ENCODE measurements at places on chromosomes 7 and 10.

GRCh38 chr7:110347081-110347480, 743.8 kb upstream of the LRRN3 start:
- H3K4me1 ChIP-seq, result no peaks in the 10 kb centered on the region
- no peak overlapping the region for H3K27ac ChIP-seq
- no peak overlapping the region for H3K4me3 ChIP-seq
- no peaks in the 10 kb centered on the region for H3K27me3 ChIP-seq

- no peaks in the 10 kb centered on the region for H3K36me3 ChIP-seq
- no peak for DNase-seq
- peak overlapping the region; percentile 14 for H3K4me3 ChIP-seq
- H3K27ac ChIP-seq, result no peak overlapping the region
- no peaks in the 10 kb centered on the region for H3K27me3 ChIP-seq
These were observed 832 bp downstream of the XRCC2 start for GRCh38 chr7:152674860-152675758.

DNA sequence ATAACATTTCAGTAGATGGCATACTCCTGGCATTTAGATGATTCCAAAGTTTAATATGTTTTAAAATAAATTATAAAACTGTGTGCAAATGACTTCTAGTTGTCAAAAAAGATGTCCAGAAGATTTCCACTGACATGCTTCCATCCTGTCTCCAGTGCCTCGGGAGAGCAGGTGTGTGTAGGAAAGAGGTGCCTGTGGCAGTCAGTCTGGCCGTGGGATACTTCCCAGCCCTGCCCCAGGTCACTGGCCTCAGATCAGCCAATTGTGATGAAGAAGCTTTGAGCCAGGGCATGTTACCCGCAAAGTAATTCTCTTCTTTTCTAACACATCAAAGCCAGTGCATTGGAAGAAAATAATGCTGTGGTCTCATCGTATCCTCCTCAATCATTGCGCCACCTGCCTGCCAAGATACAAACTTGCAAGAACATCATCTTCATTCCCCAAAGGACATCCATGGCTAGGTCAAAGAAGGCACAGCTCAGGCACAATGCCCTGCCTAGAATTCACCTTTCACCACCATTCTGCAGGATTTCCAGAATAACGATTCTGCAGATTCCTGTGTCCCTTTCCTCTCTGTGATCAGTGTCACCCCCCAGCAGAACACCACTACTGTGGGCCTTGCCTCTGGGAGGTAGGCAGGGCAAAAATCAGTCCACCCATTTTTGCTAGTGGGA, 6.3 kb upstream of the KCNMA1 start:
- no peak overlapping the region for H3K27ac ChIP-seq
- no peak overlapping the region for H3K4me3 ChIP-seq
- no peaks in the 10 kb centered on the region for H3K36me3 ChIP-seq
- H3K27me3 ChIP-seq, result peaks cover 10% of the 10 kb centered on the region

DNA sequence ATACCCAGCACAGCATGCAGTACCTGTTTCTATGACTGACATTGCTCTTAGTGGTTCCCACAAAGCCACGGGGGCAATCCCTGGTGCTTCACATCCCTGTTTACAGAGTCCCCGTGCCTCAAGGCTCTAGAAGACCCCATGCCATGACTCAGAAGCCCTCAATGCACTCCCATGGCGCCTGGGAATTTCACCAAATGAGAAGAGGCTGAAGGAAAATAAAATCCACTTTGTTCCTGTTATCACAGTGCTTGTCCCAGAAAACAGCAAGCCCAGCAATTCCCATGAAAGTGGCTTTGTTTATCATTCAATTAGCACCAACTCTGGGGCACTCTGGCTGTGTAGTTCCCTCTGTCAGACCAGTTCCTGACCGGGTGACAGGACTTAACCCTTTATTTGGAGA, 268.3 kb downstream of the TNS3 start:
- H3K4me3 ChIP-seq, result no peak overlapping the region
- no peak for DNase-seq
- H3K27me3 ChIP-seq, result peaks cover 1% of the 10 kb centered on the region

- H3K27me3 ChIP-seq, result no peaks in the 10 kb centered on the region
- H3K27ac ChIP-seq, result no peak overlapping the region
- no peaks in the 10 kb centered on the region for H3K4me1 ChIP-seq
- H3K4me3 ChIP-seq, result no peak overlapping the region
- DNase-seq, result no peak
These were observed 215.2 kb downstream of the HTR7 start for GRCh38 chr10:90642650-90643049.

GRCh38 chr7:27168265-27168947, 3.1 kb upstream of the HOXA9 start:
- no peaks in the 10 kb centered on the region for H3K36me3 ChIP-seq
- peaks cover 25% of the 10 kb centered on the region for H3K27me3 ChIP-seq
- H3K4me1 ChIP-seq, result peaks cover 9% of the 10 kb centered on the region
- H3K27ac ChIP-seq, result peak overlapping the region; percentile 84

DNA sequence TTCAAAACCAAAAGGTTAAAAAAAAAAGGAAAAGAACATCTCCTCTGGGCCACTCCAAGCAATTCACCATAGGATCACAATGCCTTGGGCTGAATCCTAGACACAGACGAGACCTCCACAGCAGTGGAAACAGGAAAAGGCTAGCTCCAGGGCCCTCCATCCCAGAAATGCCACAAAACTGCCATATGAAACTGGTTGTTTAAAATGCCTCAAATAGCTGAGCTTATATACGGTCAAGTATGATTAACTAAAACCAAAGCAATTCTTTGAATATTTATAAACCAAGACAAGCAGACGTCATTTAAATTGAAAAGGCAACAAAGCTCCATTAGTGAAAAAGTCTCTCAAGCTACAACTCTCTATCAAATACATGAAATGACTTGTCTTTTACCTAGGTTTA, 63.1 kb downstream of the DOCK4 start:
- H3K27ac ChIP-seq, result no peak overlapping the region
- no peak for DNase-seq
- H3K27me3 ChIP-seq, result peaks cover 5% of the 10 kb centered on the region
- peaks cover 2% of the 10 kb centered on the region for H3K36me3 ChIP-seq
- H3K4me3 ChIP-seq, result no peak overlapping the region

GRCh38 chr10:19954601-19955000, 138.4 kb downstream of the PLXDC2 start:
- no peaks in the 10 kb centered on the region for H3K27me3 ChIP-seq
- DNase-seq, result no peak
- no peak overlapping the region for H3K4me3 ChIP-seq
- no peaks in the 10 kb centered on the region for H3K36me3 ChIP-seq
- H3K4me1 ChIP-seq, result no peaks in the 10 kb centered on the region
- H3K27ac ChIP-seq, result no peak overlapping the region

DNA sequence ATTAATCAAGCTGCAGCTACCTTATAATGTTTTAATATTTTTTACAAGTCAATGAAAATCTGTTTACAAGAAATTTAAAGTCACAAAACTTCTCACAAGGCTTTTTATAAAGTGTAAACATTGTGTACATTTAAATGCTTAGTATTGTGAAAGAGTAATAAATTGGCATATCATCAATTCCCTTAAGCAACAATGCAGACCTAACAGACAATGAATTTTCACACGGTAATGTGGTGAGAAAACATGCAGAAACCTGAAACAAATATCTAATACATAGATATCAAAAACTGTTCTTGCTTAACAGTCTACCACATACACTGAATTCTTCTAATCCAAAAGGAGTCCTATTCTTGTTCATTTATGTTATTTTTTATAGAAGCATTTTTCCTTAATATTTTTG, 220.7 kb downstream of the CRPPA start:
- no peaks in the 10 kb centered on the region for H3K27me3 ChIP-seq
- peaks cover 2% of the 10 kb centered on the region for H3K4me1 ChIP-seq
- DNase-seq, result no peak
- no peak overlapping the region for H3K27ac ChIP-seq
- H3K36me3 ChIP-seq, result no peaks in the 10 kb centered on the region

DNA sequence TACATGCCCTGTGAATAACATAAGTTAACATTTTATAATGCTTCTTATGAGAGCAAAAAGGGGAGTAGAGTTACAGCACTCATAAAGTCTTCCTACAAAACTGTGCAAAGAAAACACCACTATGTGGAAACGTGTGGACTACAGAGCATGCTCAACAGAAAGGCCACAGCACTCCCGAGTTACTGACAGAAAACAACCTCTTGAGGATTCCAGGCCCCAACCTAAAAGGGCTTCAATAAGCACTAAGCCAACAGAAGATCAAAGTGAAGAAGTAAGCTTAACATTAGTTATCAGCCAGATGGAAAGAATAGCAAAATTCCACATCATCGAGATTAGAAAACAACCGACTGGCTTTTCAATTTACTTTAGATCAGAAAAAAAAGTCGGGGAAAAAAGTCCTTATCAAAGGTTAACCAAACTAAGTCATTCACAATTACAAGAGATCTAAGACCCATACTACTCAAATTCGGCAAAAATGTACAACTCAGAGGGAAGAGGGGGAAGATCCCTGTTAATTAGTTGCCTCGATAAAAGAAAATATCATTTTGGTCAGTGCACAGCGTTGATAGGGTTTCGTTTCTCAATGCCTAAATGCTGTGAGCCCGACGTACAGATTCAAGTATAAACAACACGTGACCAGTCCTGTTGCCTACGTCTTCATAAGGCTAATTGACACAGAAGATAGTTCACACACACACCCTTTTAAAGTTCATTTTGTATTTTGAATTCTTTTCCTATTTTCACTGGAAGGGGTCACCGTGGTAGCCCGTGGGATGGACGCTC, 1.4 kb downstream of the KBTBD2 start:
- peak; percentile 47 for DNase-seq
- H3K36me3 ChIP-seq, result no peaks in the 10 kb centered on the region
- peaks cover 23% of the 10 kb centered on the region for H3K4me1 ChIP-seq
- H3K27me3 ChIP-seq, result no peaks in the 10 kb centered on the region

DNA sequence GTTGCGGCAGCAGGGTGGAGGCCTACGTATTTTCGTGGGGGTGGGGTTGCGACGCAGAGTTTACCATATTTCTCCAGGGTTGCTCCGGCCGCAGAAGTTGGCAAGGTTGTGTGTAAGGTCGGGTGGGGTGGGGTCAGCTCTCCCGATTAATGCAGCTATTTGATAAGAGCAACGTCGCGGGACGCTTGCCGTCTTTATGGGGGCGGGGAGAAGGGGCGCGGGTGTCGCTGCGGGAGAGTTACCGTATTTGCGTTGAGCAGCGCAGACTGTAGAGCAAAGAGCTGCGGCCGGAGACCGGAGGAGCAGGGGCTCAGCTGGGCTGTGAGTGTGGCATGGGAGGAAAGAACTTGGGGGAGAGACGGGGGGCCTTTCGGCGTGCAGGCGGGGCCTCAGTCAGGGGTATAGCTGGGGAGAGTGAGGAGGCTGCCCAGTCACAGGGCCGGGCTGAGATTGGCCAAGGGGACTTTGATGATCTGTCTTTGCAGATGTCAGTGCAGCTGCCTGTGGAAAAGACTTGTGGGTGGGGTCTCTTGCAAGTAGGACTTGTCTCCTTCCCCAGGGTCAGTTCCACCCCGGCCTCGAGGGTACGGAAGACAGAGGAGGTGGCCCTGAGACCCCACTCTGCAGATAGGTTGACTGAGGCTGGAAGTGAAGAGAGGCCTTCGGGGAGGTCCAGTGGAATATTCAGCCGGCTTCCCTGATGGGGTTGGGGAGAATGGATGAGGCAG, 26.6 kb downstream of the ZNF775 start:
- peaks cover 16% of the 10 kb centered on the region for H3K36me3 ChIP-seq
- DNase-seq, result no peak
- H3K4me1 ChIP-seq, result peaks cover 39% of the 10 kb centered on the region
- H3K27me3 ChIP-seq, result no peaks in the 10 kb centered on the region
- H3K4me3 ChIP-seq, result peak overlapping the region; percentile 90

GRCh38 chr10:131269776-131270460, 41.6 kb downstream of the TCERG1L start:
- no peak overlapping the region for H3K27ac ChIP-seq
- no peaks in the 10 kb centered on the region for H3K27me3 ChIP-seq
- H3K4me3 ChIP-seq, result no peak overlapping the region
- H3K36me3 ChIP-seq, result no peaks in the 10 kb centered on the region
- DNase-seq, result no peak

- no peak overlapping the region for H3K4me3 ChIP-seq
- H3K4me1 ChIP-seq, result peaks cover 6% of the 10 kb centered on the region
- H3K27me3 ChIP-seq, result peaks cover 10% of the 10 kb centered on the region
These were observed 27.8 kb downstream of the MRC1 start for GRCh38 chr10:17836942-17837341.

GRCh38 chr7:79398138-79398749, 55.2 kb downstream of the MAGI2 start:
- no peaks in the 10 kb centered on the region for H3K4me1 ChIP-seq
- H3K4me3 ChIP-seq, result no peak overlapping the region
- H3K36me3 ChIP-seq, result no peaks in the 10 kb centered on the region
- H3K27me3 ChIP-seq, result no peaks in the 10 kb centered on the region

- H3K27ac ChIP-seq, result no peak overlapping the region
- DNase-seq, result no peak
- peaks cover 8% of the 10 kb centered on the region for H3K27me3 ChIP-seq
- H3K36me3 ChIP-seq, result no peaks in the 10 kb centered on the region
These were observed 41.3 kb upstream of the TRIL start for GRCh38 chr7:28999427-28999826.

- no peak for DNase-seq
- H3K36me3 ChIP-seq, result no peaks in the 10 kb centered on the region
- H3K27me3 ChIP-seq, result peaks cover 43% of the 10 kb centered on the region
- H3K27ac ChIP-seq, result peak overlapping the region; percentile 33
These were observed 4.3 kb downstream of the TLX1 start for GRCh38 chr10:101135141-101136006.

Data from memory B cell (primary cell).